ENCODE measurements at places on chromosomes 16 and 17. TPM values are rescaled to one million over a fixed set of nuclear protein-coding genes. Genes with fewer than 3 reads are reported as not detected.

Gene GP1BA
- 2.1 TPM for polyA plus RNA-seq

Gene TPSAB1
- 0.38 TPM for polyA plus RNA-seq

Gene PNMT
- 3.0 TPM for polyA plus RNA-seq

GRCh38 chr16:51592535-51593300 is 441.6 kb upstream of the SALL1 start:
- DNase-seq = no peak

GRCh38 chr17:17506181-17506741 is 10.1 kb upstream of the RASD1 start:
- DNase-seq = no peak

- DNase-seq = no peak
These were observed 109.0 kb downstream of the RAP1GAP2 start for GRCh38 chr17:2905269-2905668.

- no peak for DNase-seq
These were observed 46.4 kb downstream of the SLFN5 start for GRCh38 chr17:35289222-35289621.

GRCh38 chr17:55144518-55144917 is 120.2 kb upstream of the HLF start:
- no peak for DNase-seq

DNA sequence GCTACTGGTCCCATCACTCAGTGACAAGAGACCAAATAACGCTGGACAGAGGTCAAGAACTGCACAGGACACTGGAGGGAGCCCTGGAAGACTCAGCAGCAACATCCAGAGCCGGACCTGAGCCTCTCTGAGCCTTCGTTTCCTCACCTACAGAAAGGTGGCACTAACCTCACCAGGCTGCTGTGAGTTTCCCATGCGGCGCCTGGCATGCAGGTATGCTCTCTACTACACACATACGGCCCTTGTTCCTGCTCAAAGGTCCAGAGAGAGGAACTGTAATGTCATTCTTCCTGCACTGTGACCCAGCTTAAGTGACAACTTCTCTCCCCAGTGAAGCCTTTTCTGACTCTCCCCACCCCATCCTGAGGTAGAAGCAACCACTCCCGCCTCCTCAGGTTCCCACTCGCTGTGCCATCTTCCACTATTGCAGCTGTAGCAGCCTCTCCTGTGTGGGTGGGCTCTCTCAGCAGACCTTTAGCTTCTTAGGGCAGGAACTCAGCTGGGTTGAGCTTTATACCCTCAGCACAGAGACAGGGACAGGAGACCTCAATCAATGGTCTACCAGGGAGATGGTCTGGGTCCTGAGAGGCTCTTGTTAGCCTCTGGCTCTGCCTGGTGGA is 43.9 kb upstream of the SREBF1 start:
- DNase-seq = no peak

DNA sequence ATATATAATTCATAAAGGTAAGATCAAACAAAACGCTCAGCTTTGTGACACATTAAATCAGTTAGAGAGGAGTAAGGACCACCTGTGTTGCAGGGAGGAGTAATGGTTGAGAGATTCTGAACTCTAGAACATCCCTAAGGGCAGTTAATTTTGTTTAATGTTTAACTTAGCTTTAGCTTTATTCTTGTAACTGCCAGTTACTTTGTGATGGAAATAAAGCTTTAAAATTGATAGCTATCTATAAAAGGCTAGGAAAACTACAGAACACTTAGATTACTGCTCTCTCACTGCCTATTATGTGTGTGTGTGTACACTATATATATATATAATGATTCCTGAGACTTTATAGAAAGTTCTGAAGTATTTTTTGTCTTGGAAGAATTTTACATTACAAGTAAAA is 37.8 kb downstream of the PTRH2 start:
- peak; percentile 57 for DNase-seq

GRCh38 chr17:61425682-61426481 is 26.2 kb downstream of the TBX2 start:
- DNase-seq = no peak

- peak; percentile 4 for DNase-seq
These were observed 65.7 kb downstream of the CENPV start for GRCh38 chr17:16287563-16288027.

GRCh38 chr17:8954339-8954738 is 11.2 kb downstream of the PIK3R5 start:
- DNase-seq = no peak

DNA sequence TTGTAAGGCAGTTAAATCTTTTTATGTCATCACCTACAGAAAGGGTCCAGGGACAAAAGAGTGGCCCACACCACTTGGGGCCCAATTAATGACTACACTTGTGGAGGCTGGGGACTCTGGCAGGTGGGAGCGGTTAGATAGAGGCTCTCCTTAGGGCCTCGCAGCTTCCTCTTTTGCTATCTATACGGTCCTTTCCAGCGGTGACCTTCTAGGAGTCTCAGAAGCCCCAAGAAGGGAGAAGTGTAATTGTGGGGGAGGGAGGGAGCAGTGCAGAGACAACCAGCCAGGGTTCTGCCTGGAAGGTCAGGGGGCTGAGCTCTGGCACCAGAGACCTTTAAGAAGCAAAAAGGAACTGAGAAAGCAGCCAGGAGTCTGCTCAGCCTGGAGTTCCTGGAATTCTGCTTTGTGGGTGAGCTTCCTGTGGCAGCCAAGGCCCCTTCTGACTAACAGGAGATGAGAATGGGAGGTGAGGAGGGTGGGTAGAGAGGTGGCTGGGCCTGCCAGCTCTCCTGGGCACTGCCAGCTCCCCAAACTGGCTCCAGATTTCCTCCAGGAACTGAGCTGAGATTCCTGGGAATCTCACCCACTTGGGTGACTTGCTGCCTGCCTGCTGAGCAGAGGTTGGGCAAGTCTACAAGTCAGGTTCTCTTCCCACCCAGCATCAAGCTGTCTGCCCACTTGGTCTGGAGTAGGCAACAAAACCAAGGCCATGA is 16.3 kb upstream of the MAP3K14 start:
- no peak for DNase-seq

GRCh38 chr16:21192991-21193390 is 18.4 kb downstream of the ZP2 start:
- DNase-seq = no peak

DNA sequence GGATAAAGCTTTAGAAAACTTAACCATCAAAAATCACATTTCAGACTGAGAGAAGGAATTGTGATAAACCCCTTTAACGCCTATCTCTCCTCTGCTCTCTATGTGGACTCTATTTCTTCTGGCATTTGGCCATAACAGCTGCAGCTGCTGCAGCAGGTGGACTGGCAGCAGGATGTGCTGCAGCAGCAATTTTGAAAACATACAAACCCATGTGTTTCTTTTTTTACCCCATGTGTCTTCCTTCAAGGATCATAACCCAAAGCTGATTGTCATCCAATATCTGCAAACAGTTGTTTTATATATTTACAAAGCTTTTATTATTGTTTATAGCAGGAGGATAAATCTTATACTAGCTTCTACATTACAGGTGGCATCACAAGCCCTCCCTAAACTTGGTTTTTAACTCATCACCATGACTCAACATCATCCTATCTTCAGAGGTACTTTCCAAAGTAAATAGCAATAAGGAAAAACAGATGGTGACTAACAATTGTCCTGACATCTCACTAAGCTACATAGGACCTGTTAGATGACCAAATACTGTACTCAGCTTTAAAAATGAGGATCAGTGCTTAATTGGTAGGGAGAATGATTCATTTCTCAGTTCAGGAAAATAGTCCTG is 14.5 kb upstream of the KRTAP9-2 start:
- no peak for DNase-seq

DNA sequence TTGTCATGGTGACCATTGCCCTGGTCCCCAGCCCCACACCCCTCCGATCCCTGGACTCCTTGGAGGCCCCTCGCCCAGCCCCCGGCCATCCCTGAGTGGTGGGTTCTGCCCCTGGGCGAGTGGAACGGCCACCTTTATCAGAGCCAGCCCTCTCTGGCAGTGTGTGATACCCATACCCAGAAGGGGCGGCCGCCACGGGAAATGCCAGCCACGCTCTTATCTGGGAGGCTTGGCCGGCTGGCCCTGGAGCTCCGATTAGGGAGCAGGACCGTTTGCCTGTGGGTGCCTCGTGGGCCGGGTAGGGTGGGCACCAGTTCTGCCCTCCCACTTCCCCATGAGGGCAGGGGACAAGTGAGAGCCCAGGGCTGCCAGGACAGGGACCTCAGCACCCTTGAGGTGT is 58.3 kb upstream of the ZC3H18 start:
- DNase-seq = no peak

DNA sequence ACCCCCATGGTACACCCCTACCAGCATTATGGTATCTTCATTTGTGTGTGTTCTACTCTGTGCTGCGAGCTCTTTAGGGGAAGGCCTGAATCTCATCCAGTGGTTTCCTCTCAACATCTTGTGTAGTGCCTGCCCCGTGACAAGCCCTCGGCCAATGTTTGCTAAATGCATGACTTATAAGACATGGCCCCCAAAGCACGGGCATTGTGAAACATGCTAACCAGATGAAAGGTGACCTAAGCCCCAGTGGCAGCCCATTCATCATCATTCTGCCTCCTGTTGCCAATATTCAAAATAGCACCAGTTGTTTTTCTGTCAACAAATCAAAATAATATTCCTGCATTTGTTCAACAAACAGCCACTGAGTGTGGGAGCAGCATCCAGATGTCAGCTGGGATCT is 108.8 kb upstream of the HSBP1 start:
- no peak for DNase-seq

DNA sequence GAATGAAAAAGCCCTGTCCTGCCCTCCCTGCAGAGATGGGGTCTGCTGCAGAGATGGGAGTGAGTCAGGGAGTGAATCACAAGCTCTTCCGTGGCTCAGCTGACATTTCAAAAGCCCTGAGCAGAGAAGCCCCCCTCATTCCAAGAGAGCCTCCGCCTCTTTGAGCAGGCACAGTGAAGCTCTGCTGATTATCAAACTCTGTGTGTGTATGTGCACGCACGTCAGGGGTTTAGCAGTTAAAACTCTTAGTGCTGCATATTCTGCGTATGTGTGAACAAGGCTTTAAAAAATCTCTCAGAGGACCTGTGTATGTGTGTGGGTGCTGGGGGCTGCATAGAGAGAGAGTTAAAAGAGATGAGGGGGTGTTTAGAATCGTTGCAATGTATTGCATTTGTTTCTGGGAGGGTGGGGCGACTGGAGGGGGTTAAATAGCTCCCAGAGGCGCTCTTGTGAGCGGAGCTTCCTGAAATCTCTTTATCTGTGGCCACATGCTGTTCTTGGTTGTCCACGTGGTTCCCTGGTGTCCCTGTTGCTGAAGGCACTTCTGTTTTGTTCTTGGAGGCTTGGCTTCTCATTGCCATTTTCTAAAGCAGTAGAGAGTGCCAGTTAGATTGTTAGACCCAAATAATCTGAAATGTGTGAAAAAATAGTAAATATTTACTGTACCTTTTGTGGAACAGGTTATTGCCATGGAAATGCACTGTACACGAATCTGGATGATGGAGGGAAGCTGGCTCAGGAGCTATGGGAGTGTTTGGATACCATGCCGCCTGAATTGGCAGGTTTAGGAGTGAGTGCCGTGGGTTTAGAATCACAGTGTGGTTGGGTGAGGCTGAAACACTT is 116.6 kb downstream of the PRKCB start:
- no peak for DNase-seq

GRCh38 chr17:74190807-74191406 is 12.6 kb upstream of the RPL38 start:
- no peak for DNase-seq

Data from renal pelvis (tissue), 12 donors.